ENCODE measurements at places on chromosomes 4 and X.

DNA sequence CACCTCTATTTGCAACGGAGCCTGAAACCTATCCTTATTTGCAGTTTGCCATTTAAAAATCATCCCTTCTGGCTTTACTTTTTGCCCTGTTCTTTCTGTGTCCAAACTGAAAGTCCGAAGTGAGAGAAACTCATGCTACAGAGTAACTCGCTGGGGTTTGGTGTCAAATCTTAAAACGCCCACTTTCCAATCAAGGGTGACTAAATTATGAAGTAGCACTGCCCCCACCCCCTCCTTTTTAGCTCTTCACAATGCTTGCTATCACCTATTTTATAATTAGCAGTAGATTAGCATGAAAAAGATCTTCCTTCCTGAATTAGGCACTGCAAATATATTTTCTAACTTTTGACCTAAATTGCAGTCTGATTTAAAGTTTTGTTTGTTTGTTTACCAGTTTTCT is 52.5 kb downstream of the VGLL1 start:
- no peak for DNase-seq

GRCh38 chrX:125108921-125109320 is 210.8 kb upstream of the TEX13C start:
- DNase-seq: no peak

DNA sequence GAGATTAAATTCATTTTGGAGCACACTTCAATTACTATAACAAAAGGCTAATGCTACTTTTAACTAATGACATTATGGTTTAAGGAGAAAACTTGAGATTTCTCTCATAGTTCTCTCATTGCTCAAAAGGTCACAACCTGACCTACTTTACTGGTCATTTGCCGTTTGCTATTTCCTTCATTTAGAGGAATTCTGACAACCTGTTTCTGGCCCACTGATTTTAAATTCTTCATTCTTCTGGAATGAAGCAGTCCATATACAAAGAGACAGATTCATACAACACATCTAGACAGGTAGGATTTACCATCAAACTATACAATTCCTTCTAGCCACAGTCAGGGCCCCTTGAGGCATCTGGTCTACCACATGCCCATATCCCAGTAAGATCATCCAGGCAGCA is 14.2 kb downstream of the RNF150 start:
- DNase-seq: no peak

DNA sequence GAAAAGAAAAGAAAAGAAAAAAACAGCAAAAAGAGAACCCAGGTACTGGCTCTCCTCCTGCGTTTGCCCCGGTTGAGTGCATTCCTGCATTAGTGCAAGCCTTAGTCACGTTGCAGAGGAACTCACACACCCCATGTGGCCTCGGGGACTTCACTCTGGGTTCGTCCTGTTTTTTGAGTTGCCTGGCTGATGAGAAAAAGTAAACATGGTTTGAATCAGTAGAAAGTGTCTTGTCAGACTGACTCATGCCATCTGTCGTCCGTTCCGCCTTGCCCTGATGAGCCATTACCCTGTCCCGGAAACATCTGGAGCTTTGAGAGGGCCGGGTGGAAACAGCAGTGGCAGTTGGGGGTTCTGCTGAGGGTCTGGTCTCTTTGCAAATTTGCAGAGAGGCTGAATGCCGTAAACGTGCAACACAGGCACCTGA is 16.3 kb downstream of the CD99 start:
- no peak for DNase-seq

GRCh38 chr4:105605493-105605892 is 53.1 kb downstream of the ARHGEF38 start:
- no peak for DNase-seq

GRCh38 chrX:115268421-115268820 is 21.1 kb upstream of the LUZP4 start:
- DNase-seq: no peak

GRCh38 chr4:8039853-8040252 is 100.2 kb upstream of the AFAP1 start:
- no peak for DNase-seq

DNA sequence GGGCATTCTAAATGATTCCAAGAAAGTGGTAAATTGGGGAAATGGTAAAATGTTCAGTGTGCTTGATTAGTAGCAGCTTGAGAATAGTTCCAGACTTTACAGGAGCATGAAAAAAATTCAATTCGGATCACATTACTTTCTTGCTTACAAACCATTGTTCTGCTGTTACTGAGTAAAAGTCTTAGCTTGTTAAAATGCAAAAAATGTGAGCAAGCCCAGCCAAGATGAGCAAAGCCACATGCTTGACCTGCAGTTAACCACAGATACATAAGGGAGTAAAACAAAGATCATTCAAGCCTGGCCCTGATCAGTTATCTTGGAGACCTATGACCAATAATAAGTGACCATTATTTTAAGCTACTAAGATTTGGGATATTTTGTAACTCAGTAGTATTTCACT is 562.9 kb upstream of the MAGEB2 start:
- no peak for DNase-seq

All from NCI-H187 (cell line).